ENCODE measurements at places on chromosomes 5 and 9. TPM values are rescaled to one million over a fixed set of nuclear protein-coding genes. Genes with fewer than 3 reads are reported as not detected.
A peak's percentile ranks its signal among the peaks of the same experiment; 100 is the strongest.

- DNase-seq = peak; percentile 67
Observed at GRCh38 chr9:93116072-93116961, 17.7 kb downstream of the NINJ1 start.

DNA sequence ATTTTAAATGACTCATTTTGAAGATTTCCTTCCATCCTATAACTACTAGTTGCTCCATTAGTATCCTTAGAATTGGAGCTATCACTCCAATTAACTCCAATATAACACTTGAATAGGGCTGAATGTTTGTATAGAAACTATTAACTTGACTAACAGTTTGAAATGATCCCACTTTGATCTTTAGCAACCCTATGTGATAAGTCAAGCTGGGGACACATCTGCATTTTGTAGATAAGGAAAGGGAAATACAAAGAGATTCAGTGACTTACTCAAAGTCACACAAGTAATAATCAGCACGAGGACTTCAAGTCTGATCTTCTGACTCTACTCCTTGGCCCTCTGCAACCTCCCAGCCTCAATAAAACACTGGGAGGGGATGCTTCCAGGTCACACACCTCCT, 101.1 kb downstream of the TMEM215 start:
- no peak for DNase-seq

DNA sequence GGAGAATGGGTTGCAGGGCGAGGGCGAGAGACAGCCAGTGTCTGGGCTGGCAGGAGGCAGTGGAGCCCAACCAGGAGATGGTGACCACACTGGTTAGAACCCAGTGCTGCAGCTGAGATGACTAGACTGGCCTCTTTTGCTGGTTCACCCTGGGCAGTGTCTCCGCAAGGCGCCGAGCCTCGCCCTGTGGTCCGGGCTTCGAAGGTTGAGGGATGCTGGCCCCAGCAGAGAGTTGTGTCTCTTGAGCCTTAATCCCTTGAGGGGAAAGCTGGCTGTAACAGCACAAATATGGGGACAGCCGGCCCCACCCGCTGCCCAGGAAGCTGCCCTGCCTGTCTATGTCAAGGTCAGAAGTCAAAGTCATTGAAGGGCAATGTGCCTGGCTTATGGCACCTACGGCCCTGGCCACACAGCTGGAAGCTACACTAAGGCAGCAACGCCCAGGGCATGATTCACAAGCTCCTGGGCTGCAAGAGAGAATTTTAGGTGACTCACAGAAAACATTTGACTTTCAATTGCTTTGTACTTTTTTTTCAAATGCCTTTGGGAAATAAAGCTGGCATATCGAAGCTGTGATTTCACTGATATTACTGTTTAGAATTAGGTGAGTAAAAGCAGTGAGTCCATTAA, 33.3 kb downstream of the NKX2-5 start:
- no peak for DNase-seq

Gene JAKMIP2
- total RNA-seq = 8.6 TPM

- DNase-seq = no peak
Observed at GRCh38 chr5:73890569-73890968, 264.6 kb downstream of the ARHGEF28 start.

All from hematopoietic multipotent progenitor cell (in vitro differentiated cells).